ENCODE measurements at places on chromosomes 2 and 18.

DNA sequence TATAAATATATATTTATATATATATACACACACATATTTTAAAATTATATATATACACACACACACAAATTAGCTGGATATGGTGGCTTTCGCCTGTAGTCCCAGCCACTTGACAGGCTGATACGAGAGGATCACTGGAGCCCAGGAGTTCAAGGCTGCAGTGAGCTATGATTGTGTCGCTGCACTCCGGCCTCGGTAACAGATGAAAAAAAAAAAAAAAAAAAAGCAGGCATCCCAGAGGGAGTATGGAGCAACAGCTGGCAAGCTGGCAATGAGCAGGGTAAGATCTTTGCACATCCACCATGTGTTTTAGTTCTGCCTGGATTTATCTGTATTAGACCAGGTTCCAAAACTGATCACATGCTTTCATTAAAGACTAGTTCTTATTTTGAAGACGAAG is 170.1 kb downstream of the MAP2 start:
- DNase-seq: no peak

DNA sequence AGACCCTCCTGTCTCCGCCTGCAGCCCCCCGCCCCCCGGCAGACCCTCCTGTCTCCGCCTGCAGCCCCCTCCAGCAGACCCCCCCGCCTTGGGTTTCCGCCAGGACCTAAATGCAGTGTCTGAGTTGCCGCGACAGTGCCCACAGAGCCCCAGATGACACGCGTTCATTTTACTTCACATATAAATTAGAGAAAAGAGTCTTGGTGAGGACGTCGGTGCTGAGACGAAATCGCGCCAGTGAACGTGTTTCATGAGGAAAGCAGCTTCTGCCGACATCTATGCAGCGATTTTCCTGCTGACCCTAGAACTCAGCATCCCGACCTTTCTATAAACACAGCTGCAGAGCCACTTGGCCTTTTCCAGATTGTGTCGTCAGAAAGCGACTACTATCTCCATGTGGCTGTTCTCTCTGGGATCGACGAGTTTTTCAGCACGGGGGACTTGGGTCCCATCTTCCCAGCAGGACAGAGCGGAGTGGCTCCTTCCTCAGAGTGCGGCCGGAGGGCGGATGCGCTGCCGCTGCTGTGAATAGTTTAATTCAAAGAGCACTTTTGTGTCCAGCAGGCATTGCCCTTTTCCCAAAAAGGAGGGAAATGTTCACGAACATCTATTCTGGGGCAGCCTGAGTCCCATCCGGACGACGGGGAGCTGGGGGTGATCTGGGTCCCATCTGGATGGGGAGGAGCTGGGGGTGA is 136.7 kb downstream of the NFATC1 start:
- DNase-seq: no peak

DNA sequence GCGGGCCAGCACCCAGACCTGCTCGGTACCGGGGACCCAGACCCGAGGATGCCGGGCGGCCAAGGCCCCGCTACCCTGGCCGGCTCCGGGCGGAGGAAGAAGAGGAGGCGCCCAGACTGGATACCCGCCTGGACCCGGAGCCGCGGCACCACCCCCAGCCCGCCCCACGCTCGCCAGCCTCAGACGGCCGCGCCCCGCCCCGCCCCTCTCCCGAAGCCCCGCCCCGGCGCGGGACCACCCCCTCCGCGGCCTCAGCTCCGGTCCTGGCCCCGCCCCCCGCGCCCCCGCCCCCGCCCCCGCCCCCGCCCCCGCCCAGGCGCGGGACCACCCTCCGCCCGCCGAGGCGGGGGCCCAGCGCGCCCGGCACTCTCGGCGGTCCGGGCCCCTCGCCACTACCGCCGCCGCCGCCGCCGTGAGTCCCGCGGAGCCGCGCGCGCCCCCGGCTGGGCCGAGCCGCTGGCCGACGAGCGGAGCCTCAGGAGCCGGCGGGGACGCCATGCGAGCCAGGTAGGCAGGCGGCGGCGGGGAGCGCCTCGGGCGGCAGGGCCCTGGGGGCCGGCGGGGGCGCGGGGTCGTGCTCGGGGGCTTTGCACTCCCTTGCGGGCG is at the start of gene SH3BP4:
SH3BP4 (plus strand) TSS at position 354 of the 606 bp plus-strand sequence. CDS start 82,986 bp downstream, outside the sequence.
- DNase-seq: no peak

DNA sequence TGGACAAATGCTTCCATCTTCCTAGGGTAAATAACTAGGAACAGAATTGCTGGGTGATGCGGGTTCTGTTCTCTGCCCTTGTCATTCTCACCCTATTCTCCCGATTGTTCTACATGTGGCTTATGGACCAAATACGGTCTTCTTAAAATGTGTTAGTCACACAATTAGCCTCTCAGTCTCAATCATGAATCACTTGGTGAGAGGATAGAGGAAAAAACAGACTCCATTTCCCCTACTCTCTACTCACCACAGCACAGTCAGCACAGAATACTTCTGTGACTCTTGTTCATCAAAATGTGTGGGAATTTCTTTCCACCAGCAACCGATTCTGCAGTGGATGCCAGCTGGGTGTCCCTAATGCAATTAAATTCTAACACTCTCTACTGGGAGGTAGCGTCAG is 125.2 kb downstream of the SH3BP4 start:
- DNase-seq: no peak

- DNase-seq: no peak
Observed at GRCh38 chr2:16311521-16312440, 353.9 kb downstream of the CYRIA start.

DNA sequence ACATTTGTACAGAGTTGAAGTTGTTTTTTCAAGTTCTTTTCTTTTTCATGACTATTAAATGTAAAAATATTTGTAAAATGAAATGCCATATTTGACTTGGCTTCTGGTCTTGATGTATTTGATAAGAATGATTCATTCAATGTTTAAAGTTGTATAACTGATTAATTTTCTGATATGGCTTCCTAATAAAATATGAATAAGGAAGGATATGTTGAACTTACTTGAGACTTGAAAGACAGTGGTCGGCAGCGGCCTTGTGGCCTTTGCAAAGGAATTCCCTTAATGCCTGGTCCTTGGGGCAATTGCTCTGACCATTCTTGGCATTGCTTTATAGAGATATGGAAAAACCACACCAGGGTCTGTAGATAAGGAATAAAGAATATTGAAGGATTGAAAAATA is 25.9 kb upstream of the TMEM87B start:
- no peak for DNase-seq

DNA sequence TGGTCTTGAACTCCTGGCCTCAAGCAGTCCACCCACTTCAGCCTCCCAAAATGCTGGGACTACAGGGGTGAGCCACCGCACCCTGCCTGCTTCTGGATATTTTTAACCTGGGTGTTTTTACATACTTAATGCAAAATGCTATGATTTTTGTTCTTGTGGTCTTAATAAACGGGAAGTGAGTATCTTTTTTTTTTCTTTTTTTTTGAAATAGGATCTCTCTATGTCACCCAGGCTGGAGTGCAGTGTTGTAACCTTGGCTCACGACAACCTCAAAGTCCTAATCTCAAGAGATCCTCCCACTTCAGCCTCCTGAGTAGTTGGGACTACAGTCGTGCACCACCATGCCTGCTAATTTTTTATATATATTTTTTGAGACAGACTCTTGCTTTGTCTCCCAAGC is 19.2 kb upstream of the ASXL2 start:
- DNase-seq: no peak

All from stimulated activated CD8-positive, alpha-beta memory T cell treated with anti-CD3 and anti-CD28 coated beads, Interleukin-7, amount 100 ng/mL, for 4 hours (primary cell).